Activated CD8-positive, alpha-beta memory T cell treated with anti-CD3 and anti-CD28 coated beads, Interleukin-2, amount 50 U/mL, for 4 hours (primary cell): ENCODE measurements at places on chromosomes 4 and X.

GRCh38 chr4:169047956-169048355 lies 37.9 kb upstream of the CBR4 start:
- no peak for DNase-seq

DNA sequence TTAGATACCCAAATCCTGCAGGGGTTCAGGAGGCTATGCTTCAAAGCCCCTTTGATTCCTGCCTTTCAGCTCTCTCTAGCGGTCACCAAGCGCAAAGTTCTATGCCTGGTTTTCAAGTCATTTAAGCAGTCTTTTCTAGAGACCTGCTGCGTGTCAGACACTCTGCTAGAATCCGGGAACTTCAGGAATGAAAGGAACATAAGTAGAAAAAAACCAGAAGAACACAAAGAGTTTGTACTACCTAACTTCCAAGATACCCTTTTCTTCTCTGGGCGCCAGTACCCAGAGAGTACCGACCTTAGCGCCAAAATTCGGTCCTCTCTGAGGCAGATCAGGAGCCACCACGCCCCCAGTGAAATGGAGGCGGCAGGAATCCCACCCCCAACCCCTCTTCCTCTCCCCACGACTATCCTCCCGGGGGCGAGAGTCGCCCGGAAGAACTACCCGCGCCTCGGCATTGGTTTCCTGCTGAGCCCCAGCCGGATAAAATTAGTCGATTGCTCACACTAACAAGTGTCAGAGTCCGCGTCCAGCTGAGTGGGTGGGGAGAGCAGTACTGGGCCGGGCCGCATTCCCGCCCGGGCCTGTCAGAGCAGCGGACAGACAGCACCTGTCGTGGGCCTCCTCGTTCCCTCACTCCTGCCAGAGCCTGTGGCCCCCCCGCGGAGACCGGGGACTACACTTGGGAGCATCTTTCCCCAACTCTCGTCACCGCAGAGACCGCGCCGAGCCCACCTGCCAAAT lies 78.8 kb downstream of the RLIM start:
- DNase-seq, result peak; percentile 28

DNA sequence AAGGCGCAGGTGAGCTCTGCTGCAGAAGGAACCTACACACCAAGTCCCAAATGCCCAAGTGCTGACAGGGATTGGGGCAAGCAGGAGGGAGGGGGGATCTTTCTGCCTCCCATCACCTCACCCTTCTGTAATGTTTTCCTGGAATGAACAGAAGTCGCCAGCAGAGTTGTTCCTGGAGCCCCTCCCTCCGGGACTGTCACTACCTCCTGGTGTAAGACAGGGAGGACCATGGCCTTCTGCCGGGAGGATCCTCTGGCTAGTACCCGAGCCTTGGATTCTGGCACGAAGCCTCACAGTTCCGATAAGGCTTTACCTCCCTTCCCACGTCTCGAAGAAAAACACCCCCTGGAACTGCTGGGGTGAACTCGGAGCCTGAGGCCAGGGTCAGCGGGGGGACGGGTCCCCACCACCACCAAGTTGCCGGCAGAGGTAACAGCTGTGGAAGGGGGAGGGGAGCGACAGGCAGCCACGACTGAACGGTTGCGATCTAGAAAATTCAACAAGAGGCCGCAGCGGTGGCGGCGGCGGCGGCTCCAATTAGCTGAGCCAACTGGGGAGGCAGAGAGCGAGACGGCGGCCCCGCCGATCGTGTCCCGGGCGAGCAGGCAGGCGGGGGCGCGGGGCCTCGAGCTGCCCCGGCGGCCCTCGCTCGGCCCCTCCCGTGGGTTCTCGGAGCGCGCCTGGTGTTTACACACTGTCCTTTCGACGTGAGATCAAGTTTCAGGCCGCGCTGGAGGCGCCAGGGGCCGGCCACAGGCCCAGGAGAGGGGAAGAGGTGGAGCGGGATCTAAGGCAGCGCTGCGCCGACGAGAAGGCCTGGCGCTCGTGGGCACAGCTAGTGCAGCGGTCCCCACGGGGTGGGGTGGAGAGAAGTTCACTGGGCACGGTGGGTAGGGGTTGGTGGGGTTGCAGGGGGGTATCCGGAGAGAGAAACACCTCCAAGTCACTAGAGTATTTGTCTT lies 53.7 kb upstream of the BCOR start:
- no peak for DNase-seq

DNA sequence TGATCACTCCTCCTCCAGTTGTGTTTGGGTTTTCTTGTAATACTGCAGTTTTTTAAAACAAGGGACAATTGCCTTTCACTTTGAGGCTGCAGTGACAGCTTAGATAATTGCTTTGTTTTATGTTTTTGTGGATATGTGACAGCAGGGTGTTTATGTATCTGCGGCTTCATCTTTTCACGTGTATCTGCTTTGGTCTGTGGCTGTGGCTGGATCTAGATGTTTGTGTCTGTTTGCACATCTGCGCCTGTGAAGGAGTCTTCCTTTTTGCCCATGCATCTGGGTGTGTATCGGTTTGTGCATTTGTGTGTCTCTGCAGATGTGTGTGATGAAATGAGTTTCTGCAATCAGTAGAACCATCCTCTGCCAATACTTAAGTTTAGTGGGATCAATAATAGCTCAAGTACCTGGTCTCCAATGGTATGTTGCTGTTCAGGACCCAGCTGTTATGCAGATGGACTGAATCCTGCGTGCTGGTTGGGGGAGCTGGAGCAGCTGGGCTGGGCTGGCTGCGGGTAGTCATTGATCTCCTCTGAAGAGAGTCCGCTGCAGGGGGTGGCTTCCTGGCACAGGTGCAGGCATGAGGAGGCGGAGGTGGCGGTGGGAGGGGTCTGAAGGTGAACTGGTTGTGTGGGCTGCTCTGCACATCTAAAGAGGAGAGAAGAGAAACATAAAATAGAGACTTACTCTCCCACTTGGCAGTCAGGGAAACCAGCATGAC lies 390.3 kb downstream of the SH2D1A start:
- DNase-seq, result peak; percentile 55

DNA sequence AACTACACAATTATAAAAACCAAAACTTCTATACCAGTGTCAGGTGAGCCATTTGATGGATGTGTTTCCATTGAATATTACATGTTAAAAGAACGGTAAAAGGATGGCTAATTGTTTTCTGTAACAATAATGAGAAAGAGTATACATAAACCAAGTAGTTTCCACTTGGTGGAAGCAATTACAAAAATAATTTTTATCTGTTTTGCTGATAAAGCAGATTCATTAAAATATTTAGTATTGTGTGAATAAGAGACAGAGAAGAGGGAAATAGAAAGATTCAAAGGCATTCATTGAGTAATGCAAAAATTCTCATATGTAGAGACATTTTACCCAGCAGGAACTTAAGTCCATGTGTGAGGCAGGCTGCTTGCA lies 95.7 kb downstream of the ANK2 start:
- no peak for DNase-seq

- DNase-seq, result no peak
Observed at GRCh38 chr4:20698820-20699219, 1.4 kb upstream of the PACRGL start.
